ENCODE measurements at places on chromosomes 12 and 14.
A peak's percentile ranks its signal among the peaks of the same experiment; 100 is the strongest.

- no peak for DNase-seq
These were observed 33.6 kb downstream of the RPGRIP1 start for GRCh38 chr14:21313512-21313911.

DNA sequence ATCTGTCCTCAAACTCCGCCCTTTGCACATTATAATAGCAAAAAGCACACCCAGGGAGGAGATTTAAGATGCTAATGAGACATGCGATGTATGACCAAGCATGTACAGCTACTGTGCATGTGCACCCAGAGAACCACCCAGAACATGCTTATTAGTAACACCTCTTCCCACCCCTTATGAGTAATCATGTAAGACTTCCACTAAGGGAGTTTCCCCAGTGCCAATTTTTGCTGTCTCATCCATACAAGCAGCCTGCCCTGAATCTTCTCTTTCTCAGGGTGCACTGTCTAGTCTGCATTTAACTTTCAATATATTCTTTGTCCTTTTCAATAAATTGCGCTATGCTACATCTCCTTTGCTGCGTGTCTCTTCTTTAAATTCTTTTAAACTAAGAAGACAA lies 830.0 kb upstream of the NOVA1 start:
- no peak for DNase-seq

DNA sequence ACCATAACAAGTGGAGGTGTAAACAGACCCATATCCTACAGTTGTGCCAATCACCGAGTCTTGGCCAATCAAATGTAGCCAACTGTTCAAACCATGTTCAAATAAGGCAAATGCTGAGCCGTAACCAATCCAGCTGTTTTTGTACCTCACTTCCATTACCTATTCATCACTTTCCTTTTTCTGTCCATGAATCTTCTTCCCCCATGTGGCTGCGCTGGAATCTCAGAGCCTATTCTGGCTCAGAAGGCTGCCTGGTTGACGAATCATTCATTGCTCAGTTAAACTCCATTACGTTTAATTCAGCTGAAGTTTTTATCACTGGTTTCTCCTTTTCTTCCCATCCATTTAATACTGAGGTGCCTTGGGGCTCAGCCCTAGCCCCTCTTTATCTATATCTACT lies 71.1 kb downstream of the TBC1D30 start:
- no peak for DNase-seq

DNA sequence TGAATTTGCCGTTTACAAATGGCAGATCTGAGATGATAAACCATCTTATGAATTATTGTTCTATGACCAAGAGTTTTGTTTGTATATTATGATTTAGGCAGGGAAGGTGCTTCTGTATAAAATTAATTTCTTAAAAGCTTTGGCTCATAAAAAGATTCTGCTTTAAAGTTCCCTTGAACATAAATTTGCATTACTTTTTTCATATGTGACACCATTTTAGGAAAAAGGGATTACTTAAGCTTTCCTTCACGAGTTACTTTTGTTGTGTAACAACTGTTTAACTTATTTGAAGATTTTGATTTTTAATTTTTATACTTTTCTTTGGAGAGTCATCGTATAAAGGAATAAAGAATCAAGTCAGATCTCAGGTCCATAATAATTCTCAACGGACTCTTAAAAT lies 3.3 kb downstream of the ETNK1 start:
- DNase-seq = no peak

DNA sequence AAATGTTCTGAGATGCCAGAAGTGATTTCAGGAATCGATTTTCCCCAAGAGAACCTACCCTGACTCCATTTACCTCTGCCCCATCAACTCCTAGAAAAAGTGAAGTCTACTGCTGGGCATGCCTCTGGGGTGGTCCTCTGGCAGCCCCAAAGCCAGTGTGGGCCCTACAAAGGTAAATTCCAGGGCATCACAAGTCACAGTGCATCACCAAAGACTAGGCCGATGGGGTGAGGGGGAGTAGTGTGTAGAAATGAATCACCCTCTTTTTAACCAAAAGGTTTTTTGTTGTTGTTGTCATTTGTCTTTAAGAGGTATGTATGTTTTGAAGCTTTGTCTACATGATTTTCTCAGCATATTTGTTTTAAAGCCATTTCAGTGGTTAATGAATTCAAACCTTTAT lies 46.4 kb upstream of the RTRAF start:
- no peak for DNase-seq

DNA sequence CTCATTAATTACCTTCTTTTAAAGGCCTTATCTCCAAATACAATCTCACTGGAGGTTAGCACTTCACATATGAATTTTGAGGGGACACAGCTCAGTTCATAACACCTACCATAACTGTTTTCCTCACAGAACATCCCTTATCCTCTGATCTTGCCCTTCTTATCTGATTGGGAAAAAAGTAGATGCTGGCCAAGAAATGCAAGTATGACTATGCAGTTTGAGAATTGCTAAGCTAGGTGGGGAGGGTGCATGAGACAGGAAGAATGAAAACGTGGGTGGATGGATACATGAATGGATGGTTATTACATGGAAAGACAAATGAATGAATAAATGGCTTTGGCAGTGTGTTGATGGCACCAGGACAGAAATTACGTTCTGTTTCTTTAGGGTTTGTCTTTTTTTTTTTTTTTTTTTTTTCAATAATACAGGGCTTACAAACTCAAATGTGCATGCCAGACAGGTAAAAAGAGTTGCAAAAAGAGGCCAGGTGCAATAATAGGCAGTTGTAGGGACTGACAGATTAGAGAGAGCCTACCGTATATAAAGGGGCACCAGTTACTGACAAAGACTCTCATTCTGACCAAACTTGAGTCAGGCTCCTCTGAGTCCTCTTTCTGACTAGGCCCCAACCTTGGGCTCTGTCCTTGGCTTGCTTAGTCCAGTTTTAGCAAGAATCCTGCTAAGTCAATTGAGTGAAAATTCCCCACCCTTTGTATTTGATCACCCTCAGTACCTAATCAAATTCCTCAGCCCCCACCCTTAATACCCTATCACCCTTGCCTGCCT lies 304.9 kb downstream of the ZFP36L1 start:
- DNase-seq = no peak

GRCh38 chr12:91138337-91138920 lies 27.1 kb upstream of the LUM start:
- DNase-seq = no peak

- DNase-seq = no peak
These were observed 36.4 kb upstream of the EML1 start for GRCh38 chr14:99756796-99757195.

GRCh38 chr12:69102856-69103255 lies 136.5 kb upstream of the CPSF6 start:
- DNase-seq = no peak

- no peak for DNase-seq
These were observed 845 bp downstream of the GIT2 start for GRCh38 chr12:109995361-109995685.

DNA sequence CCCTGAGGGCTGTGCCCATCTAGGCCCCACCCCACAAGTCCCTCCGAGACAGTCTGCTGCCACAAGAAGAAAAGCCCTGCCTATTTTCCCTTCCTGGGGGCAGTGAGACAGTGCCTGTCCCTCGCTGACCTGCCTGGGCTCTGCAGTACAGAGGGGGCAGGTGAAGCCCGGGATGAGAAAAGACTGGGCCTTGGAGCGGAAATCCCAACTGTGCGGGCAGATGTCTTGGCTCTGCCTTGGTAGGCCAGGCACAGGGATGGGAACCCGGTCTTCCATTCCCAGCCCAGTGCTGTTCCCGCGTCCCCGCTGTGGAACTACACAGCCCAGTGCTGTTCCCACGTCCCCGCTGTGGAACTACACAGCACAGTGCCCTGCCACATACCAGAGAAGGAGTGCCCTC lies 12.8 kb upstream of the NXPH4 start:
- no peak for DNase-seq

DNA sequence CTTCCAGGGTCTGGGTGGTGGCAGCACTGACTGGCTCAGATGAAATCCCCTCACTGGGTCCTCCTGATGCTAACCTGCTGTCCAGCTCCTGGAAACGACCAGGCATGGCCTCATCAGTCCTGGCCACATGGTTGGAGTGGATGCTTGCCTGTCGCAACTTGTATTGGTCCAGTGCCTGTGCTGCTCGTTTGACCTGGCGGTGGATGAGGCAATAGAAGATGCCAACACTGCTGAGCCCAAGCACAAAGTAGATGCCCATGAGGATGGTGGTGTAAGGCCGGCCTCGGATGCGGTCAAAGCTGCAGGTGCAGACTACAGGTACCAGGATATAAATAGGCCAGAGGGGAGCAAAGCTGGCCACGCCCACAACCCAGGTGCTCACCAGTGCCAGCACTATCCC lies 1.2 kb downstream of the GPR84 start:
- DNase-seq = no peak

DNA sequence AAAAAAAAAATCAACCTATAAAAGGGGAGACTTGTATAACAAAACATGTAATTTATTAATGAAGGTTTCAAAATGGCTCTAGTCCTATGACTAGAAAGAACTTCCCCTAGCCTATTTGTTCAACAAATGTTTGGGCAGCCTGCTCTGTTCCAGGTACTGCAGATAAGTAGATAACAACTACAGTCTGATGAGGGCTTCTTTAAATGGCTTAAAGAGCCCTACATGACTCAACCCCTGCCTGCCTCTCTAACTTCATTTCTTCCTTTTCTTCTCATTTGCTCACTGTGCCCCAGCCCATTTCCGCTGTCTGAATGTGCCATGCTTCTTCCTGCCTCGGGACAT lies 21.5 kb downstream of the ALDH6A1 start:
- no peak for DNase-seq

DNA sequence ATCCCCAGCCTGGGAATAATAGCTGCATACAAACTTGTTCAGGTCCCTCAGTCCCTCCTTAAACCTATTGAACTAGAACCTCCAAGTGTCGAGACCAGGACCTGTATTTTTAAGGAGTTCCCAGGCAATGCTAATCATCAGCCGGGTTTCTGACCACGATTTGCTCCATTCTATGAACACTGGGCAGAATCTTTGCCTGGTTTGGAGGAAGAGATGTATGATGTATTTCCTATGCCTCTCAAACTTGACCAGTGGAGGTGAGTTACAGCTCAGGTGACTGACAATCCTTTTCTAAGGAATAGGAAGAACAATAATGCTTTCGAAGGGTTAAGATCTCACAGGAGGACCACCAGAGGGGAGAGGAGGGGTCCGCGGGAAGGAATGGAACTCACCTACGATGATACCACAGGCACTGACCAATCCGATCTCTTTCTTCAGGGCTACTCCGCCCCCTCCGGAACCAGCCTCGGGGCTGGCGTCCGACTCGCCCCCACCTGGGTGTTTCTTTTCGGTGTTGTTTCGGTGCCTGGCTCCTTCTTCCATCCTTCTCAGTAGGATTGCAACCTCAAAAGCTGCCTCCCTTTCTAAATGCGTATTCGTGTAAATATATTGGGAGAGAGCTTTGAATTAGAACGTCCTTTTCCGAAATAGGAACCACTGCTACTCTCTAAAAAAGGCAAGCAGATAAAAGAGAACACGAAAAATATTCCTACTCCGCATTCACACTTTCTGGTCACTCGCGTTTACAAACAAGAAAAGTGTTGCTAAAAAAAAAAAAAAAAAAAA lies 895 bp downstream of the SLC7A8 start:
- DNase-seq = no peak

DNA sequence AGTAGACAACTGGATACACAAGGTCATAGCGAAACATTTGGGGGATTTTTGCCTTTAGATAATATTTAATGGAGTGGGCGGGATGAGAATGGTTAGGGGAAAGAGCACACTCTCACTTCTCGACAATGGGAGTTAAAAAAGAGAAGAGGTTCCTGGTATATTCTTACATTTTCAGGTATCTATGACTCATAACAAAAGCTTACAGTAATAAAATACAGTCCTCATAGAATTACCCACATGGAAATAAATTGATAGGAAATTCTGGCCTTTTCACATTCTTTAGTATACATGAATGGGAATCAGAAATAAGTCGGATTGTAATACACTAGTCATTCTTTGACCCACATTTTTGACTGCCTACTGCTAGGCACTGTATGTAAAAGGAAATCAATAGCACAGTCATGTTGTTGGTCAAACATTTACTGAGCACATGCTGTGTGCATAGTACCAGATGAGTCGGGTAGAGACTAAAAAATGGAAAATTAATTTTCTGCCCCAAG lies 8.2 kb upstream of the CRADD start:
- DNase-seq = peak; percentile 40

DNA sequence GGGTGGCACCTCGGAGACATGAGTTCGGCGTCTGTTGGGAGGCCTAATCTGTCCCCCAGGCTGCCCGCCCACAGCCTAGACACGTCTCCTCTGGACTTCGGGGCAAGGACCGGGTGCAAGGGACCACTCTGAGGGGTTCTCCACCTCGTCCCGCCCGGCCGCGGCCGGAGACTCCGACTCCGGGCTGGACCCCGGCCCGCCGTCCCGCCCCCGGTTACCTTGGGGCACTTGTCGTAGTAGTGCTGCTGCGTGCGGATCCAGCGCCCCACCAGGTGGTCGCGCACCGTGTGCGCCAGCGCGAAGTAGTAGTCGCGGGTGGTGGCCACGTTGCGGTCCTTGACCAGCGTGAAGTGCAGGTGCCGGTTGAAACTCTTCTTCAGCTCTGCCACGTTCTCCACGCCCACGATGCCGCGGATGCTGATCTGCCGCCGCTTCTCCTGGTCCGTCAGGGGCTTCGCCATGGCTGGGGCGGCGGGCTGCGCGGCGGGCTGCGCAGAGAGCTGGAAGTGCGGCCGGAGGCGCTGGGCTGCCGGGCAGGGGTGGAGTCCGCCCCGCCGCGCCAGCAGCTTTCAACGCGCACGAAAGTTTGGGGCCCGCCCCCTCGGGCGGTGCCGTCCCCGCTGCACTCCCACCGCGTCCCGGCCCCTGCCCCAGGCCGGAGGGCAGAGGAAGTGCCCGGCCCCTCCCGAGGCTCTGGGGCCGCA lies at the start of gene PYGL:
TSS of gene PYGL (minus strand) at position 541 of the 704 bp plus-strand sequence. CDS start at position 461, 80 bp downstream.
- peak; percentile 62 for DNase-seq

DNA sequence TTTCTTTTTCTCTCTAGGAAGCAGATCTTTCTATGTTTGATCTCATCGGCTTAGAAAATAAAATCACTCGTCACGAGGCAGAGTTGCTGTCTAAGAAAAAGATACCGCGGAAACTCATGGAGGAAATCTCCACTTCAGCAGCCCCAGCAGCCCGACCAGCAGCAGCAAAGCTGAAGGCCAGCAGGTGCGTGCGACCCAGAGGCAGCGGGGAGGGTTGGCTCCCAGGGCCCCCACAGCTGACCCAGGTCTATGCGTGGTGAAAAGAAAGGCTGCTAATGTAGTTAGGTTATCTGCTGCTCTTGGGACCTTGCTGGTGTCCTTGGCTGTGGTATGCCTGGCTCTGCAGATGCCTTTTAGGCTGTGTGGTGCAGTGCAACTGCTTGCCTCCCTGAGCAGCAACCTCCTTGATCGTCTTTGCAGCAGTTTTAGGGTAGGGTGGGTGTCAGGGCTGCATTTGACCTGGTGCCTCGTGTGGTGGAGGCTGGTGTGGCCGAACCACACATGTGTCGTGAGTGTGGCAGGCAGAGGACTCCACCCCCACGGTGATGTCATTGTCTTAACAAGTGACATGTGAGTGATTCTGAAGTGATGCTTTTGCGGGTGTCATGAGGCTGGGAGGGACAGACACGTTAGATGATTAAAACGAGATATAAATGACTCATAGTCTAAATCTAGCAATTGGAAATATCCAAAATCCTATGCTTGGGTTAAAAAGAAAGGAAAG lies 68.6 kb downstream of the EP400 start:
- no peak for DNase-seq
